ENCODE measurements at places on chromosomes 13 and 19.

DNA sequence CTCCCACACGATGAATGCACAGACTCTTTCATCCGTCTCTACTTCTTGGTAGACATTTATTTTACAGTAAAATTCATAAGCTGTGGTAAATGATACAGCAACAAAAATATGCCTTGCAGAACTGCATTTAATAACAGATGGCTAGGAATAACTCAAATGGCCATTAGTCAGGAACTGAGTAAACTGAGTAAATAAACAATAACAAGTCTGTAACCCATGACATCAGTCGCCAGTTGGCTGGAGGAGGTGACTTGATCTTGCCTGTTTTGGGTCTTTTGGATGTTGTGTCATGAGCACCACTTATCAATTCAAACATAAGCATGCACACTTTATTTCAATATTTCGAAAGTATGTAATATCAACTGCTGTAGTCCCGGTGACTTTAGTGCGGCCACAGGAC is 632.6 kb upstream of the ARGLU1 start:
- no peak for DNase-seq

GRCh38 chr13:111861766-111862366 is 205.1 kb upstream of the SOX1 start:
- no peak for DNase-seq

- no peak for DNase-seq
These were observed 495 bp downstream of the LSR start for GRCh38 chr19:35249146-35249847.

GRCh38 chr13:90757127-90757680 is 590.3 kb upstream of the MIR17HG start:
- DNase-seq, result no peak

GRCh38 chr13:54799621-54800226 is 1771.1 kb downstream of the OLFM4 start:
- DNase-seq, result no peak

DNA sequence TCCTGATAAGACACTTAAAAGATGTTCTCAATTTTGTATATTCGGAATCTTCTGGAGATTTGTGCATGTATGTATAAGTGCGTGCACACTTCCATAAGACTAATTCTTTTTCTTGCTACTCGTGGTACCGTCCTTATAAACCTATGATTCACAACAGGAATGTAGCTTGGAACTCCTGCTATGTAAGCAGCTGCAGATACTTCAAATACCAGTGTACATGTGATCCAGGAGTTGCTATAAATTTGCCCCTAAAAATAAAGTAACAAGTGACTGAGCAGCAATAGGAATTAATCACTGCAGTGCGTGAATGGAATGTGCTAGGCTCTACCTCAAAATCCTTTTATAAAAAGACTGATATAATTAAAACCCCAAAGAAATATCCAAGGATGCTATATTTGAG is 214.9 kb downstream of the KLF5 start:
- DNase-seq, result no peak

DNA sequence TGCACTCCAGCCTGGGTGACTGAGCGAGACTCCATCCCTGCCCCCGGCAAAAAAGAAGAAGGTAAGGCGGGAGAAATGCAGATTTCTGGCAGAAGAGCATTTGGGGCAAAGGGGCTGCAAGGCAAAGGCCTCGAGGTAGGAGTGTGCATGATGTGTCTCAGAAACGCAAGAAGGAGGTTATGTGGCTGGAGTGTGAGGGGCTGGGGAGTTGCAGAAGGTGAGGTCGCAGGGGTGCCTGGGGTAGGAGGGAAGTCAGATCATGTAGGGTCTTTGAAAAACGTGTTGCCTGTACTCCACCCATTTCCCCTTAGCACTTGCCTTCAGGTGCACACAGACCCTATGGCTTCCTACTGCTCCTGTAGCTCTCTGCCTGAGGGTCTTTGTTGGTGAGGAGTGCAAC is 29.9 kb downstream of the KCTD15 start:
- no peak for DNase-seq

- DNase-seq, result no peak
These were observed 10.8 kb downstream of the TNFAIP8L1 start for GRCh38 chr19:4650159-4650558.

DNA sequence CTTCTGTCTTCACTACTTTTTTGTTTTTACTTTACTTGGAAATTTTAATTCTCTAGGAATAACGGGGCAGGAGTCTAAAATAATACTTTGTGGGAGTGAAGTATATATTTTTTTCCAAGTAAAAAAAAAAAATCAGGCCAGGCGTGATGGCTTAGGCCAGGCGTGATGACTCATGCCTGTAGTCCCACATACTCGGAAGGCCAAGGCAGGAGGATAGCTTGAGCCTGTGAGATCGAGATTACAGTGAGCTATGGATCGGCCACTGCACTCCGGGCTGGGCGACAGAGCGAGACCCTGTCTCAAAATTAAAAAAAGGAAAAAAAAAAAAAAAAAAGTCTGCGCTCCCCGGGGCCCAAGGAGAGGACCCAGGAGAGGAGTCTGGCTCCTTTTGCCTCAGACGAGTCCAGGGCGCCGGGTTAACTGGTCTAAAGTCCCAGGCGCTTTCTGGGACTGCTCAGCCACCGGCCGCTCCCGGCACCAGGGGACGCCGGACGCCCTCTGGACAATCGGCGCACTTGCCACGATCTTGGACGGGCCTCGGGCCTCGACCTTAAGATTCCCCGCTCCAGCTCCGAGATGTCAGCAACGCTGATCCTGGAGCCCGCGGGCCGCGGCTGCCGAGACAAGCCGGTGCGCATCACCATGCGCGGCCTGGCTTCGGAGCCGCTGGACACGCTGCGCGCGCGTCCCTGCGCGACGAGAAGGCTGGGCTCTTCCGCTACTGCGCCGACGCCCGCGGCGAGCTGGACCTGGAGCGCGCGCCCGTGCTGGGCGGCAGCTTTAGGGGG is 2.7 kb upstream of the ZFP82 start:
- DNase-seq, result no peak

- no peak for DNase-seq
These were observed 162.0 kb downstream of the EFNB2 start for GRCh38 chr13:106373304-106373988.

DNA sequence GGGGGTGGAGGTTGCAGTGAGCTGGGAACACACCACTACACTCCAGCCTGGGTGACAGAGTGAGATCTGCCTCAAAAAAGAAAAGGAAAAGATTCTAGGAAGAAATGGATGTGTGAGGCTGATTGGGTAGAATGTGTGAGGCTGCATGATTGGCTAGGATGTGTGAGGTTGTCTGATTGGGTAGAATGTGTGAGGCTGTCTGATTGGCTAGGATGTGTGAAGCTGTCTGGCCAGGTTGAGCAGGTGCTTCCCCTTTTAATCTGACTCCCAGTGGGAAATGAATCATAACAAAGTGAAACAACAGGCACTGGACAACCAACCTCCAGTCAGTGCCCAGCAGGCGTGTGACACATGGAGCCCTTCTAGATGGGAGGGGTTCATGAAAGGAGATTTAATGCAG is 14.7 kb downstream of the C13orf46 start:
- DNase-seq, result no peak

GRCh38 chr13:63092456-63092855 is 1676.8 kb upstream of the PCDH20 start:
- no peak for DNase-seq

GRCh38 chr13:79306650-79307049 is 99.4 kb downstream of the RBM26 start:
- no peak for DNase-seq

DNA sequence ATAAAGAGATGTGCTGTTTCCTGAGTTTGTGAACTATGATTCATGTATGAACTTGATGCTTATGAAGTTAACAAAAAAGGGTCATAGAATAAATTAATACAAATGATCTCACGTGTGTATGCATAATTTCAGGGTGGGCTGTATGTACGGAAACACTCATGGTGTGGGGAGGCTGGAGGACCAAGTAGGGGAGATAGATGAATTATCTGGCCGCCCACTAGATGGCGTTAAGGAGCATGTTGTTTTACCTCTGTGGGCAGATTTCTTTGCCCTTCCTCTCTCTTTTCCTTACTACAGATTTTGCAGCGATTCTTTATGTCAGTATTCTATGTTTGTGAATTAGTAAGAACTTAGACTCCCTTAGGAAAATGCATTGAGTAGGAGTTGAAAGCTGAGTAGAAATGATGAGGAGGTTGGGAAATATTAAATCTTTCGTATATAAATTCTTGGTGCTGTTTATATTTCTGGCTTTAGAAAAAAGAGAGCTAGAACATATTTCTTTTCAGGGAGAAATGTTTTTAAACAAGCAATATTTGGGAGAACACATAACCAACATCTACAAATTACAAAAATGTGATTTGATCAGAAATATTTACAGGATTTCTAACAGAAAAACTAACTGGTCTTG is 47.4 kb upstream of the TMTC4 start:
- DNase-seq, result peak; percentile 28

DNA sequence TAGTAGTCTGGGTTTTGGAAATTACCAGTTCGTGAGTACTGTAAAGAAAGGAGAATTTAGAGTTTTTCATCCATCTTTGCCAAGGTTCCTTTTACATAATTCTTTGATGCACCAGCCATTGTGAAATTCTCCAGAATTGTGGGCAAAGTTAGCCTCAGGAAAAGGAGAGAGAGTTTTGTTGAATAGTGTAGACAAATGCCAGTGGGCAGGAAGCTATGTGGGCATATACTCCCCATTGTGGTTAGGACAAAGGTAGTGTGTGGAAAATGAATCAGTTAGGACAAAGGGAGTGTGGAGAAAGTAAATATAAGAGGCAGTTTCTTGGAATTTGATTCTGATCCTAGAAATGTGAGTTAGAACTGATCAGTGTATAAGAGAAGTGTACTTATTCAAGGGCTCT is 67.9 kb downstream of the PCCA start:
- no peak for DNase-seq

DNA sequence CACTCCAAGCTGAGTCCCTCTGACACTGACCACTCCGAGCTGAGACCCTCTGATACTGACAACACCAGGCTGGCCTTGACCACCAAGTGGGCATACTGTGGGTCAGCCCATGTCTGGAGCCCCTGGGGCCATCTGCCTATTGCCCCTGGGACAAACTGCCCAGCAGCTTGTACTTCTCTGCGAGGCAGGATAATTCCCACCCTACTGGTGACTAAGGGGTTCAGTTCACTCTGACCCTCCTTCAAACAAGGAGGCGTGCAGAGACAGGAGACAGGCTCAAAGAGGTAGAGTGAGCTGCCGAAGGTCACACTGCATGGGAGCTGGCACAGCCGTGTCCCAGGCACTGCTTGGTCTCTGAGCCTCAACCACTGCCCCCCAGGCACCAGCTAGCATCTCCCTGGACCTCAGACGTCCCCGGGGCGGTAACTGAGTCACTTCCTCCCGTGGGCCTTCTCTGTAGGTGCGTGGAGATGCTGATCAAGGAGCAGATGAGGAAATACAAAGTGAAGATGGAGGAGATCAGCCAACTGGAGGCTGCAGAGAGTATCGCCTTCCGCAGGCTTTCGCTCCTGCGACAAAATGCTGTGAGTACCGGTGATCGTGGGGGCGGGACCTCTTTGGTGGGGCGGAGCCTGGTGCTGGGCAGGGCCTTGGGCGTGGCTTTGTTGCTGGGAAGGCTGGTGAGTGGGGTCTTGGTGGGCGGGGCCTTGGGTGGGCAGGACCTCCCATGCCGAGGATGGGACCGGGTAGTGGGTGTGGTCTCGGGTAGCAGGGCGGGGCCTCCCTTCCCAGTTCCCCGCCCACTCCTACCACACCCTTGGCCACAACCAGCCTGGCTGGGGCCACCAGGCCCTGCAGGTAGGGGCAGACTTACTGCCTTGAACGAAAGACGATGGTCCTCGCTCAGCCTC is 5.8 kb upstream of the USE1 start:
- peak; percentile 91 for DNase-seq

DNA sequence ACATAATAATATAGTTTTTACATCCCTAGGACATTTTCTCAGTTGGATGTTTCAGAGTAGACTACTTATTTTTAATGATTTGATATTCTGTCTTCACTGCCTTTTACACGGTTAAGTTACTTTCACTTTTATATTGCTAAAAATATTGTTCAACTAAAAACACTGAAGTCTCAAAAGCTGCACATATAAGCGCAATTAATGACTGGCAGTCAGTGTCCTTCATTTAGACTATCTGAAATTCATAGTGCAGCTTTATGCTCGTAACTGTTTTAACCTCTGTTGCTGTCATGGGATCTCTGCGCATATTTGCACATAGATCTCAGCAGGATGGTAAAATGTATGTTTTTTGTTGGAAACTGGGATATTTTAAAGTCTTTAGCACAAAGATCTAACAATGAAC is 864.3 kb downstream of the SLITRK6 start:
- DNase-seq, result no peak

DNA sequence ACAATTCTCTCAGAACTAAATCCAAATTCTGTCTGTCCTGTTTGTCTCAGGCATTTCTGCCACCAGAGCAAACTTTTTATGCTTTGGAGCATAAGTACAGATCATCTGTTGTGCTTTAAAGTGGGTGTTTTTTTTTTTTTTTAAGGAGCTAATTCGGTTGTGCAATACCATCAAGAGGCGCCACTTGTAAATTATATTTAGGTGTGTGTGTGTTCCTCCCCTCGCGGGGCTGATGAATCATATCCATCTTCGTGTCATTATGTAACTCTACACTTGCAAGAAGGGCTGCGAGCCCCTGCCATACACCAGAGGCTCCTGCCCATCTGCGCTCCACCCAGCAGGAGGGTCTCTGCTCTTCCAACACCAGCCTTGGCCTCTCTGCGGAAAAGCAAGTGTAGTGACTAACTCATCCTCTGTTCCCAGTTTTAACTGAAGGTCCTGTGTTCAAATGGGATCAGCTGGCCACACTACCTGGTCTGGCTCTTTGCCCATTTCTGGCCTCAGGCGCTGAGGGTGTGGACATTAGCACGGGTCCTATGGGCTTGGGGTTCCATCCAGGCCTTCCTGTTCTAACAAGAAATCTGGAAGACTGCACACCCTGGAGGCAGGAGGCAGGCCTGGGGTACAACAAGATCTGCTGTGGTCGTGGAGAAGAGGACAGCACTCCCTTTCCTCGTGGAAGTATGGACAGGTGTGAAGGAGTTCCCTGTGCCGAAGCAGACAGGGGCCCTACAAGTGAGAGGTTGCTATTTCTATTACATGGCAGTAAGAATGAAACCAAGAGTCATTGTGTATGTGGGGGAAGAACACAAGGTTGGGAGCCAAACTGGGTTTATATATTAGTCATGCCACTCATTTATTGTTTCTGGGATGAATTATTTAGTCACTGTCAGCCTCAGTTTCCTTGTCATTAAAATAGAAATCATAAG is 96.1 kb upstream of the MBNL2 start:
- no peak for DNase-seq

- DNase-seq, result no peak
These were observed 60.2 kb downstream of the THSD1 start for GRCh38 chr13:52345631-52346251.

DNA sequence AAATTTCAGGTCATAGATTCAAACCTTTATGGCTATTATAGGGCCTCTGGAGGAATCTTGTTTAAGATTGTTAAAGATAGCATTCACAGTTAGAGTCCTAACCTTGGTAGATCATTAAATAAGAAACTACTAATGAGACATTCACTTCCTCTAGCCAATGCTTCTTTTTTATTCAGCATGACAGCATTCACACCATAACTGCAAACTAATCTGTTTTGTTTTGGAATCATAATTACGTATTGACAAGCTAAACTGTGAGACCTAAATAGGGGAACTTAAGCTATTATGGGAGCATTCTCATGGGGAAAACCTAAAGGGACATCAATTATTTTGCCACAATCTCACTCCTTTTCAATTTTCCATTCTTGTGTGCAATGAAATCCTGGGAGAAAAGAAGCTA is 653.8 kb downstream of the PCDH9 start:
- DNase-seq, result no peak

All from 8988T (cell line).